ENCODE measurements at places on chromosomes 2 and 18. TPM values are rescaled to one million over a fixed set of nuclear protein-coding genes. Genes with fewer than 3 reads are reported as not detected.

Gene ANKRD29
- 60.9 TPM for polyA plus RNA-seq

Gene OLA1
- polyA plus RNA-seq = 56.9 TPM

Gene SULT1C4
- polyA plus RNA-seq = 7.4 TPM

Gene RNASEH1
- polyA plus RNA-seq = 9.6 TPM

Gene TSGA10
- polyA plus RNA-seq = 4.4 TPM

DNA sequence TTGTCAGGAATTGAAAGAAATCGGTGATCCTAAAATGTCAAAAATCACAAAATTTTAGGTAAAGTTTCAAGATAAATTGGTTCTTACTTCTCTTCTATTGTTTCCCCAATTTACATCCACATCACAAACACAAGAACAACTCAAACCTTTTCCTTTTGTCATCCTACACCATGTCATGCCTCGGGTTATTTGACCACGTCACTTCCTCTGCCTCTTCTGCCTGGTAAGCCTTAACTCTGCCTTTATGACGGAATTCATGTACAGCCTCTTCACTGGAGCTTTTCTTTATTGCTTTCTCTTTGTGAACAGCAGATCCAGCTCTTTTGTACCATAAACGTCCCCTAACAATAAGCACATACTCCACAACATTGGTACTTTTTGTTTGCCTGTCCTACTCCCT is 258.0 kb downstream of the DPP10 start:
- no peaks in the 10 kb centered on the region for H3K36me3 ChIP-seq
- H3K4me1 ChIP-seq = no peaks in the 10 kb centered on the region
- no peaks in the 10 kb centered on the region for H3K27me3 ChIP-seq
- no peak overlapping the region for H3K27ac ChIP-seq
- no peak for DNase-seq
- H3K4me3 ChIP-seq = no peak overlapping the region

DNA sequence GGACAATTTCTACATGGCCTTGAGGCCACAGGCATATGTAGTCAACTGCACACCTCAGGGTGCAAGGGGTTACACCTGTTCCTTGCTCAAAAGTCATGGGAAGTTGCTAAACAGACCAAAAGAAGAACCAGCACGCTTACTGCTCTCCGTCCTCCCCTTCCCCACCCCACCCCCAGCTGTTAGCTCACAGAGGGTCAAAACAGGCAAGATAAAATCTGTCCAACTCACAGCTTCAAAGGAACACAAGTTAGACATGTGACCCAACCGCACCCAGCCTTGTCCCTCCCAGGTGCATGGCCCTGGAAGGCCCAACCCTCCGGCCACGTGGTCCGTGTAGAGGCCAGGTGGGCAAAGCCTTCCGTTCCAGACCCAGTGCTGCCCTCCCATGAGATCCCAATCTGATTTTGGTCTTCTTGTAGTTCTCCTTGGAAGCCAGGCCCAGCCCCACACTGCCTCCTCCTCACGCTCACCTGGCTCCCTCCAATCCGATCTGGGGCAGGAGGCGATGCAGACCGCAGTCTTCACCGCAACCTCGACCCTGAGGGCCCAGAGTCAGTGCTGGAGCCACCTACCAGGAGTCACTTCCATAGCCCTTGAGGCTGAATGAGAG is 14.5 kb upstream of the ASPRV1 start:
- H3K27ac ChIP-seq = no peak overlapping the region
- H3K4me3 ChIP-seq = no peak overlapping the region
- DNase-seq = no peak

- H3K27me3 ChIP-seq = no peaks in the 10 kb centered on the region
- no peak for DNase-seq
- H3K27ac ChIP-seq = no peak overlapping the region
- no peaks in the 10 kb centered on the region for H3K36me3 ChIP-seq
- H3K4me3 ChIP-seq = no peak overlapping the region
- H3K4me1 ChIP-seq = no peaks in the 10 kb centered on the region
Measured at GRCh38 chr2:215815960-215816359, 197.4 kb downstream of the MREG start.

GRCh38 chr2:99101697-99102096 is 39.8 kb upstream of the C2orf15 start:
- H3K4me1 ChIP-seq = no peaks in the 10 kb centered on the region
- H3K27ac ChIP-seq = no peak overlapping the region
- H3K36me3 ChIP-seq = no peaks in the 10 kb centered on the region
- H3K27me3 ChIP-seq = no peaks in the 10 kb centered on the region

DNA sequence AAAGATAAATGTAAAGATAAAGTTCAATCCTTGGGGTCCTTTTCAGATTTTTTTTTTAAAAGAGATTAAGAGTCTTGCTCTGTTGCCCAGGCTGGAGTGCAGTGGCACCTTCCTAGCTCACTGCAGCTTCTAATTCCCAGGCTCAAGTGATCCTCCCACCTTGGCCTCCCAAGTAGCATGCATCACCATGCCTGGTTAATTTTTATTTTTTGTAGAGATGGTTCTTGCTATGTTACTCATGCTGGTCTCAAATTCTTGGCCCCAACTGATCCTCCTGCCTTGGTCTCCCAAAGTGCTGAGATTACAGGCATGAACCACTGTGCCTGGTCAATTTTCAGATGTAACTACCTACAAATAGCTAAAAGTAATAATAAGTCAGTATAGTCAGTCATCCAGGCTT is 21.1 kb downstream of the NFE2L2 start:
- H3K4me1 ChIP-seq = peaks cover 25% of the 10 kb centered on the region
- H3K36me3 ChIP-seq = peaks cover under 1% of the 10 kb centered on the region
- no peak for DNase-seq
- H3K27ac ChIP-seq = peak overlapping the region; percentile 83
- H3K4me3 ChIP-seq = no peak overlapping the region

DNA sequence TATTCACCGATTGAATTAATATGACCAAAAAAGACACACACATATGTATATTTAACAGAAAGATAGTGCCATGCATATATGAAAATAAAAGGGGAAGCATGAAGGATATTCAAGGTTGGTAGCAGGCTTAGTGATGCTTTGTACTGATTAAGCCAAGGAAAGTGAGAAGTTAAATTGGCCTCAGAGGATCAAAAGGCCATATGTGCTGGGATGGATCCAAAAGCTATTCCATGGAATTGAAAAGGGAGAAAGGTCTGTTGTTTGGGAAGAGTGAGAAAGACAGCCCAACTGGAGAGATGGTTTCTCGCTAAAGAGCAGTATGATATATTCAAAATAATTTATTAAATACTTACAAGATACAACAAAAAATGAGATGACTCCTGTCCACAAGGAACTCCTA is 65.9 kb downstream of the INSIG2 start:
- no peak overlapping the region for H3K27ac ChIP-seq
- H3K4me1 ChIP-seq = no peaks in the 10 kb centered on the region
- no peaks in the 10 kb centered on the region for H3K27me3 ChIP-seq
- H3K4me3 ChIP-seq = no peak overlapping the region
- no peak for DNase-seq

DNA sequence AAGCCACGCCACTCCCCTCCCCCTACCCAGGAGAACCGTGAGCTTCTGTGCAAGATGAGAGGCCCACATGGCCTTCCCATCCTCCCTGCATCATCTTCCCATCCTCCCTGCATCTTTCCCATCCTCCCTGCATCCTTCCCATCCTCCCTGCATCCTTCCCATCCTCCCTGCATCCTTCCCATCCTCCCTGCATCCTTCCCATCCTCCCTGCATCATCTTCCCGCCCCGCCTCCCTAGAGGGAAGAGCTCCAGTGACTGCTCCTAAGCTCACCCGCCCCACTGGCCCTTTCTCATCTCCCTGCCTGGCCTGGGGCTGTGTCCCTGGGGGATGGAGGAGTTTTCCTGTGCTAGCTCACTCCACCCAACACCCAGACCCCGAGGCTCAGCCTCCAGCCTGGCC is 93.3 kb upstream of the ASAP2 start:
- no peaks in the 10 kb centered on the region for H3K36me3 ChIP-seq
- H3K27ac ChIP-seq = no peak overlapping the region
- DNase-seq = no peak
- no peak overlapping the region for H3K4me3 ChIP-seq

GRCh38 chr18:75926811-75927210 is 499.3 kb upstream of the SMIM21 start:
- no peaks in the 10 kb centered on the region for H3K36me3 ChIP-seq
- no peak for DNase-seq
- H3K27me3 ChIP-seq = no peaks in the 10 kb centered on the region
- H3K4me3 ChIP-seq = no peak overlapping the region
- H3K27ac ChIP-seq = no peak overlapping the region
- H3K4me1 ChIP-seq = no peaks in the 10 kb centered on the region

All from lung (tissue), 17 donors.